ENCODE measurements at places on chromosomes 3 and 15.

DNA sequence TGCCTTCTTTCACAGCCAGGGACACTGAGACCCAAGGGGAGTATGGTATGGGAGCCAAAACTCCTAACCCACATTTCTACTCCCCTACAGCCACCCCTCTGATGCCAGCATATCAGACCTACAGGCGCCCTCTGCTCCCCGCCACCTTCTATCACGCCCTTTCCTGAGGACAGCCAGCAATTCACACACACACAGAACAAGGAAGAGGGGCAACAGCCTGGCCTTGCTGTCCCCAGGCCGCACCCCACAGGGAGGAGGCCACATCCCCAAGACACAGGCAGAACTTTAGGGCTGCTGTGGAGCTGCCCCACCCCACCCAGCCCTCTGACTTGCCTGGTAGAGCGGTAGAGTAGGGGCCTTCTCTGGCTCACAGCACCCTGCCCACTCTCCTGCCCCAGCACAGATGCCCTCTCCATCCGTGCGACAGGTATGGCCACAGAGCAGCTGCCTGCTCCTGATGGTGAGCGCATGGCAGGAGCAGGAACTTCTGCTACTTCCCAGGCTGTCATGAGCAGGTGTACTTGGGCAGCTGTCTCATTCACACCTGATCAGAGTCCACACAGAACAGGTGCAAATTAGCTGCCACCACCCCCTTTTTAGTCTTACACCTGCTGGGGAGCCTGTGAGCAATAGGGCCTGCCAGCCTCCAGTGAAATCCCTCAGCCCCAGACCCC lies 33.4 kb downstream of the CCDC33 start:
- no peak for DNase-seq

DNA sequence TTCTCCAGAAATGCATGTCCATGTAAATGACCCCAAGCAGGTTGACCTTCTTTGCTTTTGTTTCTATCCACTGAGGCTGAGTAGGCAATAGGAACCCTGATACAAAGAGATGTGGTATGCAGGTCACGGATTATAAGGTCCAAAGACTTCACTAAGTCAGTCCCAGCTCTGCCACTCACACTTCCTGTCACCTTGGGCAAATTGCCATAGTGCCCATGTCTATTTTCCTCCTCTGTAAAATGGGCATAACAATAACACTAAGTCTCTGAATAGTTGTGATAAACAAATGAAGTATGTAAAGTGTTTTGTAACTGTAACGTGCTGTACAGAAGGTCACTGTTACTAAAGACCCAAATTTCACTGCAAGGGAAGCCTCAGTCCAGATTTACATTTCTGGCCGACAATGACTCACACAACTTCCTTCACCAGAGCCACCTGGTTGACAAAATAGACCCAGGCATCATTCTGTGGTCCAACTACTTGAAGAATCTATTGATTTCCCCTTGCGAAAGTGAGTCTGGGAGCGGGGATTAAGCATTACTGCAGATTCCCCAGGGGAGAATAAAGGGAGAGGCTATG lies 175.4 kb upstream of the LPP start:
- DNase-seq: no peak

GRCh38 chr3:50323614-50324199 lies 1.2 kb upstream of the HYAL2 start:
- DNase-seq: no peak

GRCh38 chr3:115804200-115804599 lies 180.9 kb downstream of the GAP43 start:
- no peak for DNase-seq

GRCh38 chr15:86691091-86691663 lies 611.5 kb downstream of the AGBL1 start:
- DNase-seq: no peak

DNA sequence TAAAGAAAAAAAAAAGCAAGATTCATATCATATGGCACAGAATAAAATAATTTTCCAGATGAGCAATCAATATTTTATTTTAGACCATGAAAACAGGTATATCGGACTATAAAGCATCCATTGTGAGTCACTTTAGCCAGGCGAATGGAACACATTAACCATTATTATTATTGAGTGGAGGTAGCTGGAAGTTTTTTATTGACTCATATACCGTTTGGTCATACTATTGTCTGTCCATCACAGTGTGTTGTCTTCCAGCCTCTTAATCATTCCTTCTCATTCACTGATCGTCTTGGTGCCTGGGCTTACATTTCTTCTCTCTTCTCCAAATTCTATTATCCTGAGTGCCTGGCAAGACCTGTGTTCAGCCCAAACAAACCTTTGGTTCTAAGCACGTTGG lies 634.8 kb downstream of the MECOM start:
- DNase-seq: no peak

DNA sequence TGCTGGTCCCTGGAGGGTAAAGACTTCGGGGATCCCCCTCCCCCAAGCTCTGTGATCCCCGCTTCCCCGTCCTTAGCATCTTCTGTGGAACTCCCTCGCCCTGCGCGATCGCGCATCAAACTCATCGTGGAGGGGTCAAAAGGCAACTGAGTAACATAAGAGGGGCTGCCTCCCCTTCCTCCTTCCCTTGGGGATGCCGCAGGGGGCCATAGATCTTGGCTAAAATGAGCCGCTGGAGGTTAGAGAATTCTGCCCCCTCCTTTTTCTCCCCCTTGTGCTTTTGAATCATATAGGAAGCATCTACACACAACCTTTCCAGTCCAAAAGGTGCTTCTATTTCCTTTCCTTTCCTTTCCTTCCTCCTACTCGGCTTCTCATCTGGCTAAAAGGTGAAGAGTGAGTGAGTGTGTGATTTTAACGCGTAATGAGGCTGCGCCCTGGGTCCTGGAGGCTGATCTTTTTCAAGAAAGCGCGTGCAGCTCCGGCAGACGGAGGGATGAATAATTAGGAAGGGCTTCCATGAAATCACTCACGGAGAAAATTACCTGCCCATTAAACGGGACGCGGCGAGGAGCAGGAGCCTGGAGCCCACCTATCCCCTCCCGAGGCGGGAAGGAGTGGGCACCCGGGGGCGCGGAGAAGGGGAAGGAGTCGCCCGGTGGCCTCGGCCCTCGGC lies 831 bp upstream of the ROBO2 start:
- DNase-seq: no peak

DNA sequence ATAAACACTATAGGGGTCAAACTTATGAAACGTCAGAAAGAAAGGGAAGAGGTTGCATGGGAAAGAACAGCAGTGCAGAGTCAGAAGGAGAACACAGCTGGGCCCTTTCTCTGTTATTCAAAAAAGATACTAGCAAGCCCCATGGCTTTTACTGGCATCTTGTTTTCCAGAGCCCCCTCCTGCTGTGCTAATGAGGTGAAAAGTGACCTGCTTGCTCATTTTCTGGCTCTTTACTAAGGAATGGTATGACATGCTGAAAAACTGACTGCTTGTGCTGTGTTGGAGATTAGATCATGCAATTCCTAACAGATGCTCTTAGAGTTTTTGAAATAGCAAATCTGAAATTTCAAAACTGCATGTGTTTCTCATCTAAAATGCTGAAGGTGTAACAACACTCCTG lies 541.6 kb upstream of the ALCAM start:
- no peak for DNase-seq

- no peak for DNase-seq
Measured at GRCh38 chr3:169539856-169540255, 123.7 kb downstream of the MECOM start.

- DNase-seq: no peak
Measured at GRCh38 chr15:98405013-98405412, 243.3 kb upstream of the IGF1R start.

- no peak for DNase-seq
Measured at GRCh38 chr3:49654955-49655556, 19.1 kb upstream of the APEH start.

DNA sequence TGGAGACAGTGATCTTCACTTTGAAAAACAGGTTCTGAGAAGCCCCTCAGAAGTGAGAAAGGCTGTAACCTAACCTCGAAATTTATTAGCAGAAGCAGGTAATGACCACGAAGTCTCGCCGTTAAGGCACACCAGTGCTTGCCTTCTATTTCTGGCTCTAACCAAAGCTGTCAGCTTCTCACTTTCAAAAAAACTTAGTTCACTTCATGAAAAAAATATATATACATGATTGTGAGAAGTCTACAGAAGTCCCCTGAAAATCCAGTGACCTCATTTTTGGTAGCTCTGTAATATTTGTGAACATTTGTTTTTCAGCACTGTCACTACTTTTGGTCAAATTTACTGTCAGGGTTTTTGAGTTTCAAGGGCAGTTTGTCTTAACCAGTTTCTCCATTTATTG lies 19.1 kb upstream of the AKAP13 start:
- no peak for DNase-seq

DNA sequence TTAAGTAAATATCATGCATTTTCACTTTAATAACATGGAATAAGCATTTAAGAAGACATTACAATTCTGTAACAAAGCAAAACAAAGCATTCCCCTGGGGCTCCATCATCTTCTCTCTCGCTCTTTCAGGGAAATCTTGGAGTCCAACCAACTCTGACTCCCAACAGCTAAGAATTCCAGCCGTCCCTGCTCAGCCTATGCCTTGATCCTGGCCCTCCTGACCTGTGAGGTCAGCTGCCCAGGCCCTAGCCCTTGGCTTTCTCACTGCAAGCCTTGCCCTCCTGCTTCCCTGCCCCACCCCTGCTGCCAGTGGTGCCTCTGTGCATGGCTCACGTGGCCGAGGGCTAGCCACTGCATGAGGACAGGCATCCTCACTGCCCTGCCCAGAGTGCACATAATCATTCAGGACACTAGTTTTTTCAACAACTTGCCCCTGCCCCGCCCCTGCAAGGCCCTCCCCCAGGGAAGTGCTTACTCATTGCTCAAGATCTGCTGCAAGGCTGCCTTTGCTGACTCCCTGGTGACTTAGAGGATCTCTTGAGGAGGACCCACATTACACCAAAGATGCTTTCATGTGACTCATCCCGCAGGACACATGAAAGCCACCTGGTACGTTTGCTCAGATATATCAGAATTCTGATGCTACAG lies 37.6 kb downstream of the MTMR10 start:
- no peak for DNase-seq

GRCh38 chr3:119529883-119530282 lies 29.5 kb downstream of the CD80 start:
- no peak for DNase-seq

DNA sequence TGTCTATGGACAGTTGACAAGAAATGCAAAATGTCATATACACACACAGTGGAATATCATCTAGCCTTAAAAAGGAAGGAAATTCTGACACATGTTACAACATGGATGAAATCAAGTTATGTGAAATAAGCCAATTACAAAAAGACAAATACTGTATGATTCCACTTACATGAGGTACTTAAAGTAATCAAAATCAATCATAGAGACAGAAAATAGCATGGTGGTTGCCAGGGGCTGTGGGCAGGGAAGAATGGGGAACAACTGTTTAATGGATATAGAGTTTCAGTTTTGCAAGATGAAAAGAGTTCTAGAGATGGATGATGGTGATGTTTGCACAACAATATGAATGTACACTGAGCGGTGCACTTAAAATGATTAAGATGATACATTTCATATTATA lies 613.8 kb upstream of the ZNF385D start:
- DNase-seq: no peak

GRCh38 chr3:25678581-25678980 lies 13.9 kb upstream of the TOP2B start:
- DNase-seq: no peak

GRCh38 chr15:36614016-36614415 lies 34.6 kb downstream of the CDIN1 start:
- DNase-seq: no peak

GRCh38 chr3:127375151-127375930 lies 87.5 kb upstream of the PRR20G start:
- no peak for DNase-seq

DNA sequence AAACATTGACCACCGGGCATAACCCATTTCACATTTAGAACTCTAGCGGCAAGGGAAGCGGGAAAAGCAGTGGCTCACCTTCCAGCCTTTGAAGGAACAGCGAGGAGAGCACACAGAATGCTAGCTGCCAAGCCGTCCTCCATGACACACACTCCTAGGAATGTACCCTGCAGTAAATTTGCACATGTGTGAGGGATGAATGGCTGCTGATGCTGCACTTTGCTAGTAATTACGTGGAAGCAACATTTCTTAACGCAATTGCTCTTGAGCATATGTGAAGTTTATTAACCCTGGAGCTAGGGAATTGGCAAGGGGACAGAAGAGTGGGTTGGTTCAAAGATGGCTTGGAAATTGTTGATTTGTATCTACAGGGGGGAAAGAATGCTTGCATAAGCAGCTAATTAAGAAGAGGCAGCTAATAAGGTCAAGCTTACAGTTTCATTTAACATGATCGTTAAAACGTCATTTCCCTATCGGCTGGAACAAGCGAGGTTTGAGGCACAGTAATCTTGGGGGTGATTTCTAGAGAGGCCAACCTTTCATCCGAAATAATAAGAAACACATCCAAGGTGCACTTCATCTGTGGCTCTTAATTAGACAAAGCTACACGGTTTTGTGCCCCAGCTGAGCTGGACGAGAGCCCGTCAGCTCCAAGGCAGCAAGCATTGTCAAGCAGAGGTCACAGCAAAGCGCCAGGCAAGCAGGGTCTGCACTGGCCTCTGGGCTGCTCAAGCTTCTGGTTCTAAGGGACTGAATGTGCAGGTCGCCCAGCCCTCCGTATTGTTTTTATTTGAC lies 123.4 kb downstream of the CHSY1 start:
- DNase-seq: no peak

DNA sequence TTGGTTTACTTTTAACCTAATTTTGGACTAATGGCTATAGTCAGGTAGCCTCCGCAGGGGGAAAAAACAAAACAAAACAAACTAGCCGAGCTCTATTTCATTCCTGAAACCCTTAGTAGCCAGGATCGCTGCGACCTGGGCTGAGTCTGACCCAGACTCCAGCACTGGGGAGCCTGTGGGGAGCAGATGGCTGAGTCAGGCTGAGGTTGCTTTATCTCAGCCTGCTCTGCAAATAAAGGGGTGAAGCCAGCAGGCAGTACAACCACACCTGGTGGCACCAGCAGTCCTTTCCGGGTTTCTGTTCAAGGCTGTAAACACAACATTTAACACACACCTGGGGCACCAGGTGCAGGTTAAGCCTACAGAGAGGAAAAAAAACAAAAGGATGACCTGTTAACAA lies 27.3 kb downstream of the ABHD2 start:
- no peak for DNase-seq

- DNase-seq: no peak
Measured at GRCh38 chr15:79172801-79173460, 82.4 kb upstream of the RASGRF1 start.

- no peak for DNase-seq
Measured at GRCh38 chr3:72746430-72747411, 101.5 kb downstream of the SHQ1 start.

DNA sequence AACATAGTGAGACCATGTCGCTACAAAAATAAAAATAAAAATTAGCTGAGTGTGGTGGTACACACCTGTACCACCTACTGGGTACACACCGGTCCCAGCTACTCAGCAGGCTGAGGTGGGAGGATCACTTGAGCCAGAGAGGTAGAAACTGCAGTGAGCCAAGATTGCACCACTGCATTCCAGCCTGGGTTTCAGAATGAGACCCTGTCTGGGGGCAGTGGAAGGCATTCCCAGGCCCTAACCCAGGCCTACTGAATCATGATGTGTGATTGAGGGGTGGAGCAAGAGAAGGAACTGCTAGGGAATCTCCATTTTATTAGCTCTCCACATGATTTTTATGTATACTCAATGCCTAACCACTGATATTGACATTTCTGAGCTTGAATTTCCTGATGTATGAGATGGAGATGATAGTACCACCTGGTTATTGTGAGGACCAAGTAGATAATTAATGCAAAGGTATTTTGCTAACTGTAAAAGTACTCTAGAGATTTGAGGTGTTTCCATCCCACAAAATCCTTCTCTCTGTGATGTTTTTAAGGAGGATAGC lies 169.5 kb upstream of the UMPS start:
- no peak for DNase-seq
